ENCODE measurements at places on chromosomes 12 and 14.
A peak's percentile ranks its signal among the peaks of the same experiment; 100 is the strongest.

DNA sequence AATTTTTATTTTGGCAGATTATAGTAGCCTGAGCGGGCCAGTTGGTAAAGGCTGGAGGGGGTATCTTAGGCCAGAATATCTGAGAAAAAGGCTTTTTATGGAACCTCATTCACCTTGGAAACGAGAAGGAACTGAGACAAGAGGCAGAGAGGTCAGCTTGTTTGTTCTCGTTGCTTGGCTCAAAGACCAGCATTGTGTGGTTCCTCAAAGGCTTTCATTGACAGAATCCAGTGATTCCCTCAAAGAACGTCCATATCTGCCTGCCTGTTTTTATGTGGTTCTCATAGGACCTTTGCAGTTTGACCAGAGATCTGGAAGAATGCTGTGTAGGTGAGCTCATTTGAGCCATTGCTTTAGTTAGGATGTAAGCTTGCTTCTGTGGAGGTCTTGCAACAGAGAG lies 117.3 kb downstream of the CFAP54 start:
- no peak for ATAC-seq

GRCh38 chr12:2460051-2460670 lies 334.6 kb upstream of the FKBP4 start:
- no peak for ATAC-seq

DNA sequence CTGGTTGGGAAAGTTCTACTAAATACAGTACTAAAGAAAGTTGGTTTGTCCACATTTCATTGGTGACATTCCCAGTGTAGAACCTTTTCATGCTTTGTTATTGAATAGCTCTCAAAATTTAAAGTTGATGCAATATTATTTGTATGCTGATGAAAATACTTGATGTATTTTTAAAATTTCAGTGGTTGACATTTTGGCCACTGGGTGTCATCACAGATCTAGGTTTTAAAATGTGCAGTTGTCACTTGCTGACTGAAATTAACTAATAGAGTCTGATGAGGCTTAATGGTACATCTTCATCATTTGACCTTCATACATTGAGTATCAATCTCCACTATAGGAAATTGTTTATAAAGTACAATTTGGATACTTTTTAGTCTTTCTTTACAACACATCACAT lies 37.1 kb downstream of the CMAS start:
- ATAC-seq = no peak

GRCh38 chr12:115035535-115036107 lies 351.6 kb upstream of the TBX3 start:
- no peak for ATAC-seq

DNA sequence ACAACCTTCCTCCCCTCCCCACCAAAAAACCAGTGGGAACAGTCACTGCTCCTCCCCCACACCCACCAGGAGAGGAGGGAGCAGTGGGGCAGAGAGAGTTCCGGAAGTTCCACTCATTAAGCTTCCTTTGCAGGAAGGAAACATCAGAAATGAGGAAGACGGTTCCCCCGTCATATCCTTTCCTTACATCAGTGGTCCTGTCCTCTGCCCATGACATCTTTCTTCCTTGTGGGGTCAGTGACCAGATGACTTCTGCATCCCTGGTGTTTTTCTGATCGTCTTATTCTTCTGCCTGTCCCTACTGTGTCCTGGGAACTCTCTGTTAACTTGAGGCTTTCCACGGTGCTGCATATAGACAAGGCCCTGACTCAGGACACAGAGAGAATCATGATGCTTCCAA lies 40.8 kb upstream of the SPTLC2 start:
- ATAC-seq = no peak

- peak; percentile 67 for ATAC-seq
These were observed 117.2 kb downstream of the GRIN2B start for GRCh38 chr12:13864081-13864673.

DNA sequence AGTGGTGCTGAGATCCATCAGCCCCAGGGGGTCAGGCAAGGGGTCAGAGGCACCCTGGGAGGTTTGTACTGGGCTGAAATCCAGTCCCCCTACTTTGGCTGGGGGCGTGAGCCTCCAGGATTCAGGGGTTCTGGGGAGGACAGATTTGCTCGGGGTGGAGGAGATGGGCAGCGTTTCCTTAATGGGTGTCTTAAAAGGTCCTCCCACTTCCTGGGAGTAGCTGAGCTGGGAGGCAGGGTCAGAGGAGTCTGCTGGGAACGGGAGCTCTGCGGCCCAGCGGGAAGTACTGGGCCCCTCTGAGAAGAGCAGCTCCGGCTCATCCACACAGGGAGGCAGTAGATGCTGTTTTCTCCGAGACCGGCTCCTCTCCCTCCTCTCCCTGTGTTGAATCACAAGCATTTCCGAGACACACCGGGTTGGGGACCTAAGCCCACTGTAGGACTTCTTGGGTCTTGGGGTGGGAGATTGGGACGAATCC lies 2.1 kb upstream of the TEX52 start:
- no peak for ATAC-seq
